ENCODE measurements at places on chromosomes 12 and 14. TPM values are rescaled to one million over a fixed set of nuclear protein-coding genes. Genes with fewer than 3 reads are reported as not detected.

Gene ASCL1
- polyA plus RNA-seq, result 1.5 TPM

Gene ACOT4
- polyA plus RNA-seq, result 2.1 TPM

Gene LRRK2
- 0.76 TPM for polyA plus RNA-seq

Gene TIMM9
- 63.6 TPM for polyA plus RNA-seq

Gene TCHP
- polyA plus RNA-seq, result 7.9 TPM

Gene RAB5B
- 103 TPM for polyA plus RNA-seq

Gene AMN
- polyA plus RNA-seq, result 247 TPM

Gene HOXC10
- 1.6 TPM for polyA plus RNA-seq

Gene NR4A1
- polyA plus RNA-seq, result 131 TPM

Gene FRS2
- 17.3 TPM for polyA plus RNA-seq

Gene PLA2G1B
- 14.7 TPM for polyA plus RNA-seq

Gene ITGA7
- polyA plus RNA-seq, result 22.8 TPM

Gene CLMN
- 53.9 TPM for polyA plus RNA-seq

Gene SLC25A21
- 1.4 TPM for polyA plus RNA-seq

Gene PZP
- polyA plus RNA-seq, result 0.49 TPM

DNA sequence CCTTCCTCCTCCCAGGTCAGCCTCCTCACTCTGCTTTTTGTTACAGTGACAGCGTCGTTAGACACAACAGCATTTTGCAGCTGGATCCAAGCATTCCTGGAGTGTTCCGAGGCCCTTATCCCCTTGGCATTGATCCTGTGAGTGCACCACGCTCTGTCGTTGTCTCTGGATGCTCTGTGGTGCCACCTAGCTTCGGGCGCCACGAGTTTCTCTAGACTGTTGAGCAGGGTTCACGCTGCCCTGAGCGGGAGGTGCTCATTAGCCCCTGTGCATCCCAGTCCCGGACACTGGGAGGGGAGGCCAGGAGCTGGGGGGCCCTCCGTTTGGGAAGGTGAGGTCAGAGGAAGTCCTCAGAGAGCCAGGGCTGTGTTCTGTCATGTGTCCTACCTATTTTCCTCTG is 17.3 kb upstream of the DNAH10 start:
- no peak for DNase-seq

DNA sequence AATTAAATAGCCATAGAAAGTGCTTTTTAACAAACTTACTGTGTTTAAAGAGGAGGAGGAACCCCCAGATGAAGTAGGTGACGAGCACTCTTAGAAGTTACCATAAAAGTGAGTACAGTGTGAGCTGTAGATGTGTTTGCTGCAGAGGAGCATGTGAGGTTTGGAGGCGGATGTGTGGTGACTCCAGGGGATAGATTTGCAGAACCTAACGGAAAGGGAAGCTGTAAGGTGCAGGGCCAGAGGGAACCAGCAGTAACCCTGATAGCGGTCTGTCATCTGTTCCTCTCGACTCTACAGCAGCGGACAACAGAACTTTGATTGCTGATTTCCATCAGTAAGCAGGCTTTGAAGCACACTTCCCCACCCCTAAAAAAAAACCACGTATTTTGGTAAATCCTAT is 5.2 kb downstream of the CALM1 start:
- no peak for DNase-seq

DNA sequence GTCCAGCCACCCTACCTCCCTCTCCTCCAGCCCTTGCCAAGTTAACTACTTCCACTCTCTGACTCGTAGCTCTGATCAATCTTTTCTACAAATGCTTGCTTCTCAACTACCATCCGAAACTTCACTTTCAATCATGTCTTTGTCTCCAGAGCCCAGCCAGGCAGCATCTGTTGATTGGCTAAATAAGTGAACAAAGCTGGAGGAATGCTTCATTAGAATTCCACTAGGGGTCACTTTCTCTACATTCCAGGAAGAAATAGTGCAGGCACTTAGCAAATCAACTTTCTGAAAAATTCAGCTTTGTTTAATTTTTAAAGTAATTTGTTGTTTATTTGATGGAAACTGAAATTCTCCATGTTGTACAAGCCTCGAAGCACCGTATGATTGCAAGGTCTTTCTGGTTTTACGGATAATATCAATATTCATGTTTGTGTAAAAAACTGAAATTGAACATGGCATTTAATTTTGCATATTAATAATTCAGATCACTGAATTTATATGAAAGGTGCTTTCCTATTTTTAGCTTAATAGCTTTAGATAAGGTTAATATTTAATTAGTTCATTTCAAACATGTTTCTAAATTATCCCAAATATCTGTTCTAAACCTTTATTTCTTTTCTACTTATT is 32.4 kb upstream of the HELB start:
- DNase-seq, result peak; percentile 60

- peak; percentile 28 for DNase-seq
These were observed 23.2 kb downstream of the HAL start for GRCh38 chr12:95972832-95973456.

- DNase-seq, result no peak
These were observed 30.4 kb upstream of the BCAT1 start for GRCh38 chr12:24979329-24979728.

- peak; percentile 3 for DNase-seq
These were observed 58.2 kb downstream of the BEGAIN start for GRCh38 chr14:100528962-100529560.

- no peak for DNase-seq
These were observed 19.0 kb upstream of the OVCH1 start for GRCh38 chr12:29516431-29516875.

DNA sequence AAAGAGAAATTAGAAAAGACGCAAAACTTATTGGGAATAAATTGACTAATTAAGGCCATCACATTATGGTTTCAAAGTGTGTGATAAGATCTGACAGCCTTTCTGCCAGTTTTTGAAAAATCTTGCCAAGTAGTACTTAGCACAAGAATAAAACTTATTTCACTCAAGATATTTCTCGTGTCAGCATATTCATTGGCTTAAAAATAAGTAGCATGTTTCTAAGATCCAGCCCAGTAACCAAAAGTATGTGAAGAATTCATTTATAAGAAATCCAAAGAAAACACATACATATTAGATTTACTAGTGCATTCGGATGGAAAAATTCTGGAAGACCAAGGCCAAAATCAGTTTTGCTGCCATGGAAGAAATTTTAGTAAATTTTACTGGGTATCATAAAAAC is 1135.0 kb downstream of the GALC start:
- no peak for DNase-seq

GRCh38 chr14:42624980-42625761 is 1018.5 kb downstream of the LRFN5 start:
- no peak for DNase-seq

DNA sequence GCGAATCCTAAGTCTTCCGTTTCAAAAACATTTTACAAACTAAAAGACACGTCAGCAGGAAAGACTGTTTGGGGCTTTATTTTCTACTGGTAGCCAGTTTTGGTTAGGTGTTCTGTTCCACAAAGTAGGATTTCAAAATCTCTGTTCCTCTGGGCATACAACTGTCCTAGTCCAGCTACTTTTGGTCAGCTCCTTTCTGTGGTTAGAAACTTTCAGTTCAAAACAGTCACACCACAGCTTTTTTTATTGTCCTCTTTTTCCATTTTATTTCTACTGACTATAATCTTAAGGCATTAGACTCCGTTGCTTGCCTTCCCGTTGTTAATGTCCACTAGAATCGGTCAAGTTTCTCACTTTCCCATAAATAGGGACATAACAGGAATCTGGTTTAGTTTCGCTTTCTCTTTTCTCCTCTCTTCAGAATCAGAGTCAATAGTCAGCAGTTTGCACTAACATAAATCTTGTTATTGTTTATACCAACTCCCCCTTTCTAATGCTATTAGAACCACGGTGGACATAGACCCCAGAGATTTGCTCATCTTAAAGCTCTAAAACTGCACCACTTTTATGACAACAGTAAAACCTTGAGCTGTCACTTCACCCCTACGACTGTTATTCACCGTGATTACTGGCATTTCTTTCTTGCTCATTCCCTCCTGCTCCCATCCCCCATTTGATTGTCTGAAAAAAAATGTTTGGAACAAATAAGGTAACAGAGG is 41.5 kb upstream of the NPAS3 start:
- DNase-seq, result no peak

- DNase-seq, result peak; percentile 6
These were observed 74.3 kb upstream of the ST8SIA1 start for GRCh38 chr12:22408610-22409376.

- no peak for DNase-seq
These were observed 11.3 kb upstream of the FAM222A start for GRCh38 chr12:109702111-109702841.

- no peak for DNase-seq
These were observed 123.2 kb downstream of the GPR135 start for GRCh38 chr14:59341858-59342477.

- DNase-seq, result no peak
These were observed 4.6 kb downstream of the ARF3 start for GRCh38 chr12:48952691-48953090.

GRCh38 chr14:69288011-69288771 is 28.2 kb downstream of the GALNT16 start:
- no peak for DNase-seq

GRCh38 chr14:34344318-34344717 is 117.7 kb downstream of the SPTSSA start:
- DNase-seq, result no peak

- DNase-seq, result peak; percentile 27
These were observed 19.1 kb downstream of the BBS10 start for GRCh38 chr12:76329159-76329558.

DNA sequence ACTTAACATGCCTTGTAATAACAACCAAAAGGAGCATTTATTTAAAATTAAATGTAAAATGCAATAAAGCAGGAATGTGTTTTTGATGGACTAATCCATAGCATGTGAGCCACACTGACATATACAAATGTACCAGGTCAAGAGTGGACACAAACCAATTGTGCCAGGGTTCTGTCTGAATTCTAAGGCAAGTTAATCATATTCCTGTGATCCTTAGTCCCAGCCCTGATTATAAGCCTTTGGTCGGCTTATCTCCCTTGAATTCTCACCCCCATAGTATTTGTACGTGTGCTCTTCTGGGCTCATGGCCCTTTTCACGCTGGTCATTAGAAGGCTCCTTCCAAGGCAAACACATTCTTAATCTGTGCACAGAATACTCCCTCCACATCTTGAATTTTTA is 10.6 kb upstream of the SRSF5 start:
- no peak for DNase-seq

DNA sequence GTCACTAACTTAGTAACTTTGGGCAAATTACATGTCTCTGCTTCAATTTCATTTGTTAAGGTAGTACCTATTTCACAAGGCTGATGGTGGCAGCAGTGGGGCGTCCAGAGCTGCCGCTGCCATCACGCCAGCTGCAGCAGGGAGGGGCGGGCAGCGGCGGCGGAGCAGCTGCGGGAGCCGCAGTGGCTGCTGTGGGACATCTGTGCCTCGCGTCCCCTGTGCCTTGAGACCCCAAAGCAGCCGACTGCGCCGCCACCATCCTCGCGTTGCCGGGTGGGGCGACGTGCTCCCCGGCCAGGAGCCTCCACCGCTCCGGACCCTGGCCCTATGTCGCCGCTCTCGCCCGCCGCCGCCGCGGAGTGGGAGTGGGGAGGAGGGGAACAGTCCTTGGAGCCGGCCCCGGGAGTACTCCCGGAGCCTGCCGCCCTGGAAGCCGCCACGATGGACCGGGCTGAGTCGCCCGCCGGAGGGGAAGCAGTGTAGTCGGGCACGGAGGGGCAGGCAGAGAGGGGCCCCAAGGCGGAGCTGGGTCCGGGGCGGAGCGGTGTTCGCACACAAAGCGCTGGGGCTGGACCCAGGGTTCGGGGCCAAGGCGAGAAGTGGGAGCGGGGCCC is 51.4 kb downstream of the A2M start:
- DNase-seq, result peak; percentile 90

- no peak for DNase-seq
These were observed 10.0 kb downstream of the EML1 start for GRCh38 chr14:99803106-99803775.

- DNase-seq, result no peak
These were observed 303.6 kb downstream of the CEP128 start for GRCh38 chr14:80637756-80638619.

GRCh38 chr12:116659771-116660481 is 77.9 kb downstream of the SPRING1 start:
- no peak for DNase-seq

GRCh38 chr12:18345021-18345735 is 83.9 kb downstream of the PIK3C2G start:
- DNase-seq, result no peak

GRCh38 chr12:117025481-117026151 is 73.6 kb downstream of the TESC start:
- DNase-seq, result peak; percentile 87

GRCh38 chr12:82708061-82708879 is 21.6 kb downstream of the TMTC2 start:
- DNase-seq, result peak; percentile 40

- DNase-seq, result no peak
These were observed 8.4 kb downstream of the FAR2 start for GRCh38 chr12:29157486-29157946.

- DNase-seq, result no peak
These were observed 150.6 kb downstream of the BCAT1 start for GRCh38 chr12:24798335-24798734.

DNA sequence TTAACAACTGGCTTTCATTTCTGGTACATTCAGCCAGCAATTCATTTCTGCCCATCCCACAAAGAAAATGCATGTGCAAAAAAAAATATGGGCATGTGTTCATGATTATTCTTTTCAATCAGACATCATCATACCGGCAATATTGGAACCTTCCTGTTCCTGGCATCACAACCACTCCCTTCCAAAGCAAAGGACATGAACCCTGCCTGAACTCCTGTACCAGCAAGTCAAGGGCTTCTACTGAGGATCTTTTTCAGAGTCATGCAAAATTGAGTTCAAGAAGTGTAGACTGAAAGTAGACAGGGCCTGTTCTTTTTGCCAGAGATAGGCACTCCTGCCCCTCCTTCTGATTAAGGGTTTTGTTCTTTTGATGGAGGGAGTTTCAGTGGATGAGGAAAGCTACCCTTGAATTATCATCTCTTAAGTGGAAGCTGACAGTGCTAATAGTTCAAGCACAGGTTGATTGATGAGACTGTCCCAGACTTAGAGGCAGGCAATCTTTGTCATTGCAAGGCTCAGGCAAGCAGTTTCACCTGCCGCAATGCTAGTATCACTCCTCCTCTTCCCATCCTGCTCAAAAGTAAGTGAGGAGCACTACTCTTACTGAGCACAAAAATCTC is 22.3 kb upstream of the DIO2 start:
- no peak for DNase-seq

- DNase-seq, result no peak
These were observed 74.4 kb downstream of the MGST1 start for GRCh38 chr12:16421806-16422205.
